Activated B cell treated with CpG ODN at 0.5 μM for 24 hours (primary cell): ENCODE measurements at places on chromosomes 16 and 17.
A peak's percentile ranks its signal among the peaks of the same experiment; 100 is the strongest.

DNA sequence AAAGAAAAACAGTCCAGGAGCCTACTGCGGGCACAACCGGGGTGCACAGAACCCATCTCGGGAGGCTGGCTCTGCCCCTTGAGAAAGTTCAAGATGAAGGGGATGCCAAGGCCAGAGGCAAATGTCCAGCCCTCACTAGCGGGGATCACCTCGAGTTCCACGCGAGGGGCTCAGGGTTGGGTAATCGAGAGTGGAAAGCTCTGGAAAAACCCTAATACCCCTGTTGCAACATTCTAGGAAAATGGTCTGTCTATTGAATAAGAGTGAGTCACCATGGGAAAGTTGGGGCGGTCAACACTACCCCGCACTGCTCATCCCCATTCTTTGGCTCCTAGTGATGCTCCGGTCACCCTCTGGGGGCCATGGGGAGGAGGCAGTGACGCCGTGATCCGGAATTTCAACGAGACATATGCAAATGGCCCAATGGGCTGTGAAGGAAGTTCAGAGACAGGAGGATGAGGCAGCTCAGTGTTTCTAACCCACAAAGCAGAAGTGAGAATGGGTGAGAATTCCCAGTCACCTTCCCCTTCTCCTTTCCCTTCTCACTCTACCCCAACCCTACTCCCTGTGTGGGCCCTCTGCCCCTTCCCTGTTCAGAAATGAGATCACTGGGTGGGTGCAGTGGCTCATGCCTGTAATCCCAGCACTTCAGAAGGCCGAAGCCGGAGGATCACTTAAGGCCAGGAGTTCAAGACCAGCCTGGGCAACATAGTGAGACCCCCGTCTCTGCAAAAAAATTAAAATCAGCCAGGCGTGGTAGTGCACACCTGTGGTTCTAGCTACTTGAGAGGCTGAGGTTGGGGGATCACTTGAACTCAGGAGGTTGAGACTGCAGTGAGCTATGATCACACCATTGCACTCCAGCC lies 22.4 kb downstream of the SOCS3 start:
- DNase-seq: peak; percentile 66

DNA sequence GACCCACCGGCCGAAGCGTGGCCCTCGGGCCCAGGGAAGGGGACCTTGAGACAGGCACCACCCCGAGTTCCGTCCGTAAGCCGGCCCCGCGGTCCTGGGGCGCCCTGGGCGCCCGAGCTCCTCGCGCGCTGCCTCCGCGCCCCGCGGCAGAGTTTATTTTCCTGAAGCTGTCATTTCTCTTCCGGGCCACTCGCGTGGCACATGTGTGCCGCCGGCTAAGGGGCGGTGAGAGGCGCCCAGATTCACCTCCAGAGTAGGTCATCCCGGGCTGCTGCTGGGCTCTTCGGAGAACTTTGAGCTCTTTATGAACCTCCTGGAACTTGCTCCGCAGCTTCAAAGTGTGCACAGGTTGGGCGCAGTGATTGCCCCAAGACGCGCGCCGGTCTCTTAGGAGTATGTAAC lies 489 bp downstream of the ZC3H18 start:
- DNase-seq: no peak

DNA sequence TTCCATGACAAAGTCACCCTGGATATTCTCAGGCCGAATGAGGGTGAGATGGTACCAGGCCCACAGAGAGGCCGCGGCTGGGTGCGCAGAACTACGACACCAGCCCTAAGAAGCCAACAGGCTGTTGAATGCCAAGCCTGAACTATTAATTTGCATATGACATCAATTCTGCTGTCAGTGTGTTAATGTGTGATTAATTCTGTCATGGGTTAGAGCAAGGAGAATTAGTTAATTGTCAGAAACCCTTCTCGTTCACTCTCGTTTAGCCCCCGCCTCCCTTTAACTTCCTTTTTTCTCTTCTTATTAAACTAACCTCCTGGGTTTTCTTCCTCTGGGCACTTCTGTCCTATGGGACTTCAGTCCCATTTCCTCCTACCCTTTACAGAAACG lies 123.4 kb downstream of the ZFHX3 start:
- no peak for DNase-seq

GRCh38 chr16:1153480-1154160 lies 714 bp downstream of the CACNA1H start:
- DNase-seq: no peak

GRCh38 chr16:71387045-71387871 lies 28.7 kb downstream of the CALB2 start:
- no peak for DNase-seq

GRCh38 chr17:45372325-45372869 lies 55.6 kb upstream of the MAP3K14 start:
- no peak for DNase-seq

DNA sequence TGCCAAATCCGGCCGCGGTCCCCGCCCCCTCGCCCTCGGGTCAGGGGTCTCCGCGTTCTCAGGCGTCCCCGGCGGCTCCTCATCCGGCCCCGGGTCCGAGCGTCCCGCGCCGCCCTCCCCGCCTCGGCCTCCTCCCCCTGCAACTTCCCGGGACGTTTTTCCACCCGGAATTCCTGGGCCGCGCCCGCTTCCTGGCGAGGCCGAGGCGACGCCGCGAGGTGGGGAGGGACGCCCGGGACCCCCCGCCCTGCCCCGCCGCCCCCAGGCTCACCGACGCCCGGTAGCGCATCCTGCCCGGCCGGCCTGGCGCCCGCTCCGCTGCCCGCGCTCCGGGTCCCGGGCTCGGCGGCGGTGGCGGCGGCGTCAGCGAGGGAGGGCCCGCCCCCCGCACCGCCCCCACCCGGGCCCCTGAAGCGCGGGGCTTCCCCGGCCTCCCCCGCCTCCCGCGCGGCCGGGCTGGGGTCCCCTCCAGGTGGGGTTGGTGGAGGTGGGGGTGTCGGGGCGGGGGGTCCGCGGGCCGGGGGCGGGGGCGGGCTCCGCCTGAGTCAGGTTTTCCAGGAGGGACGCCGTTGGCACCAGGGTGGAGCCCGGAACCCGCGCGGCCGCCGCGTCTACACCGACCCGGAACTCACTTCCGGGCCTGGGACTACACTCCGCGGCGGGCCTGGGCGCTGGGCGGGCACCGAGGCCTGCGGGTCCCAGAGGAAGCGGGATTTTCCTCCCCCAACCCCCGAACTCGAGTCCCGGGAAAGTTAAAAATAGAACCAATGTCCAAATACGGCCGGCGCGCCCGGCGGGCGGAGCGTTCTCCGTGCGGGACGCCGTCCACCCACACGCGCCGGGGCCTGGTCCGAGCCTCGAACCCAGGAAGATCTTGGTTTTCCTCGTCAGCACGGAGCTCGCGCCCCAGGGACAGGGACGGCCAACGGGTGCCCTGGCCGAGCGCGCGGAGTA lies 6.8 kb downstream of the MYO1C start:
- DNase-seq: peak; percentile 71

- DNase-seq: no peak
These were observed 488 bp upstream of the SEBOX start for GRCh38 chr17:28365487-28365886.

DNA sequence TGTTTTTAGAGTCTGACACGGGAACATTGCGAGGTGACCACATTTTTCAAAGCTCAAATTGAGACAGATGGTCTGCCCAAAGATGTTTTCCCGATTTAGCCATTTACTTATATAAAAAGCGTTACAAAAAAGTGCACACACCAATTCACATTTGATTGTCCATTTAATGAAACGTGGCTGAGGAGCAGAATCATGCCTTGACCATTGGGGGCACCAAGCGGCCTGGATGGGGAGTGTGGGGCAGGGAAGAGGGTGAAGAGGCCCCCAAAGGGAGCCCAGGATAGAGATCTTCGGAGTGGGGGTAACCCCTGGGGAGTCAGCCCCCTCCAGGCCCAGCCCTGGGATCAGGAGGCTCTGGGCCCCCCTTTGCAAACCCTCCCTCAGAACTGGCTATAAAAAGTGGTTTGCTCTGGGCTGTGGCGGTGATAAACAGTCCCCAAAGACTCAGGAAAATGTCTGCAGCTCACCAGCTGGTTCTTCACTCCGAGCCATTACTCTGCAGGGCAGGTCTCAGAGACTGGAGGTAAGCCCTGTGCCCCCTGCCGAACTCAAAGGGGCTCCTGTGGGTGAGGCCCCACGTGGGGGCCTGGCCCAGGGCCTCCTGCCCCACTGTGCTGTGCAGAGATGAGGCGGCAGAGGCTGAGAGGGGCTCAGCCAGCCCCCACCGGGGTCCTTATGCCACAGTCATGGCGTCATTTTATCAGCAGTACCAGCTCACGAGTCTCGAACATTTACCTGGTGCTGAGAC lies 105.9 kb upstream of the SEC14L1 start:
- DNase-seq: no peak

GRCh38 chr16:9996221-9996620 lies 186.0 kb downstream of the GRIN2A start:
- no peak for DNase-seq
